ENCODE measurements at places on chromosomes 7 and 10.

DNA sequence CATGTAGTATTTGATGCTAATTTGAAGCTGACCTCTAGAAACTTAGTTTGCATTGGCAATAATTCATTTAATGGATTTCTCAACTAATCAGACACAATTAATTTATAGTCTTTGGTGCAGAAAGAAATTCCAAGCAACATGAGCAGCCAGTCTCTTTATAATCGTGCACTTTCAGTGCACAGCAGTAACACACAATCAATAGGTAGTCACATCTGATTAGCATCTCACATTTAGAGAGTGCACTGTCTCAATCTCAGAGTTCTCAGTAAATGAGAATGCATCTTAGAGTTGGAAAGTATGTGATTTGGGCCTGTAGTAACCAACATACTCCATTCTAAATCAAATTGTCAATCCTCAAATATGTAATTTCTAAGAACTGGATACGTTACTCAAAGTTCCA is 377.6 kb downstream of the POM121L12 start:
- DNase-seq, result no peak

DNA sequence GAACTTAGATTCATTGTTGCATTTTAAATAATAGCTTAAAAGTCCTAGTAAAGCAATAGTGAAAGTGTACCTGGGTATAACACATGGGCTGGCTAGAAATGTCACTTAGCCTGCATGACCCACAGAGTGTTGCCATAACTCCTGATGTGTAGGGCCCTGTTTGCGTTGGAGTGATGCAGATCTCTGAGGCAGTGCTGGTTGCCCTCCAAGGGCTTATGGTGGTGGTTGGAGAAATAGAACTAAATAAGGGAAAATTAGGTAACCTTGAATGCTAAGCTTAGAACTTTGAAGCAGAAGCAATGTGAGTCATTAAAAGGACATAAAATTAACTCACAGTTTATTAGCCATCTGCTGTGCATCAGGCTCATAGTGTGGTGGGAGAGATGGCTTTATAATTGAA is 105.7 kb downstream of the CCNY start:
- DNase-seq, result no peak

DNA sequence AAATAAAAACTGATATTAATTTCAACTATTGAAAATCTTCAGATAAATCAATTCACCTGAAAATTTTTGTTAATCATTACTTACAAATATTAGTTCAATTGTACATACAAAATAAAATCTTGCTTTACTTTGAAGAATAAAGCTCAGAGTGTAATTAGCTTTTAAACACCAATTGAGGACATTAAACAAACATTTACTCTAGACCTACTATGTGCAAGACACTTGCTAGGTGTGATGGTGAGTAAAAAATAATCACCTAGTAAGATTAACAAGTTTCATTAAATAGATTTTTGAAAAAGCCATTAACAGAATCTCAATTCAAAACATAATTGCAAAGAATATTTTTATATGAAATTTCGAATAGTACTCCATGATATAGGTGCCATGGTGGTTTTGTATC is 3.9 kb upstream of the MLLT10 start:
- DNase-seq, result no peak

GRCh38 chr10:94308866-94309265 is 53.9 kb downstream of the NOC3L start:
- no peak for DNase-seq

DNA sequence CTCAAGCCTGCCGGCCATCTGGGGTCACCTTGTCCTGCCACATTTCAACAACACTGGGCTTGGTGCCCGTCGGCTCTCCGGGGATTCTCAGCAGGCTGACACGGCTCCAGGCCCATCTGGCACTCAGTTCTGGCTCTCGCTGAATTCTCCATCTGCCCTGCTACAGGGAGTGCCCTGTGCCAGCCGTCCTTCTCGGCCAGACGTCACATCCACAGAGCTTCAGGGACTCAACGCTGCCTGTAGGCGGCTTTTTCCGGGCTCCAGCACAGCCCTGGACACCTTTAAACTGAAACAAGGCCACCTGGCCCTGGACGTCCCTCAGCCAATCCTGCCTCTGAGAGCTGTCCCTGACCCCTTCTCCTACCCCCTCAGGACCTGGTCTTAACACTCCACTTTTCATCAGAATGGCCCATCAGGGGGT is 43.0 kb downstream of the TMEM130 start:
- DNase-seq, result peak; percentile 18

- no peak for DNase-seq
Measured at GRCh38 chr10:69730251-69731156, 71.2 kb upstream of the COL13A1 start.

DNA sequence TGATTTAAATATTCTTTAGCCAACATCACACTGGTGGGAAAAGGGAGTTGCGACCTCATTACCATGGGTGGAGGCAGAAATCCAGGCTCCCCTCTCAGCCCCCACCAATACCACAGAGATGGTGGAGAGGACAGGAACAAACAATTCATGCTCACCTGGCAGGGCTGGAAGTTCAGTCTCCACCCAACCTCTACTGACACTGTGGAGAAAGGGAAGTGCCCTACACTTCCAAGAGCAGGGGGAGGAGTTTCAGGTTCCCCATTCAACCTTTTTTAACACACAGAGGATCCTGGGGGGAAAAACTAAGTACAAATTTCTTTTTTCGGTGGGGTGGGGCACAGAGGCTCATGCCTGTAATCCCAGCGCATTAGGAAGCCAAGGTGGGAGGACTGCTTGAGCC is 210.1 kb upstream of the KCTD7 start:
- DNase-seq, result peak; percentile 40

DNA sequence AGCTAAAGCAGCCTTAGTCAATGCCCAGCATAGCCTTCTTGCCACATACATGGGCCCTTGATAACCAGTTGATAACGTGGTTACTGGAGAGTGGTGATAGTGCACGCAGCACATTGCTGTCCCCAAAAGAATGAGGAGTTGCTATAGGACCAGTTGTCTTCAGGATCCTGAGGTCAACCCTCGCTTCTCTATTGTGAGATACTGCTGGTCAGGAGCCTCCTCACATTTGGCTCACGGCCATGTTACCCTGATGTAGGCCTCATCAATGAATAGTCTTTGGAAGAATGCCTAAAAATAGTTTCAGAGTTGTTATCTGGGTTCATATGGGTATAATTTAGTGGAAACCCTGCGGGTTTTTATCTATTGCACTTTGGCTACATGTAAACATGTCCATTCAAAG is 230.7 kb downstream of the VTI1A start:
- no peak for DNase-seq

- DNase-seq, result no peak
Measured at GRCh38 chr7:134744569-134744968, 34.9 kb upstream of the CALD1 start.

DNA sequence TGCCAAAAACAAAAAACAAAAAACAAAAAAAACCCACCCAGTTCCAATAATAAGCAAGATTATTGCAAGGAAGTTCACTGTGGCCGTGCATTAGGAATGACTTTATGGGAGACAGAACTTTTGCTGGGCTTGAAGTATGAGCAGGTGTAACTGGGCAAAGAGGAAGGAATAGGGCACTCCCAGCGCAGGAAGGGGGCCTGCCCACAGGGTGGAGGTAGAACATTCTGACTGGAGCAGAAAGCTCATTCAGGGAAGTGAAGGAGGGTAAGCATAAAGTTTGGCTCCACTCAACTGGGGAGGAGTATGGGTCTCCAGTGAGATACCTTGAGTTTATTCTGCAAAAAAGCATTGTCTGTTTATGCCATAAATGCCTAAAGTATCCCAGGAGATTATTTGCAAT is 42.1 kb upstream of the WIPF3 start:
- no peak for DNase-seq

DNA sequence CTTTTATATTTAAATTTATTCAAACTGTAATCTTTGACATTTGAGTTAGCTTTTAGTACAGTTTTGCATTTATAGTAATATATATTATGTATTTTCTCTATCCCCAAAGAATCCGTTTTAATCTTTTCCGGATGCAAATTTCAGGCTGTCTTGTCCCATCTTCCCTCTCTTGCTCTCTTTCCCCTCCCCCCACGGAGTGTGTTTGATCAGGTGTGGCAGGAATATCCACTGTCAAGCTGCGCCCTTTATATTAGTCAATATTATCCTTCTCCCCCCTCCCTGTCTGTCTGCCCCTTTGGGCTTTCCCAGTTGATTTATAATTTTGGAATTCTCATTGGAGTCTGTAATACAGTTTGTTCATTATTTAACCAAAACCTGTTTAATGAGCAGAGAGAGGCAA is 19.0 kb downstream of the GBF1 start:
- no peak for DNase-seq

DNA sequence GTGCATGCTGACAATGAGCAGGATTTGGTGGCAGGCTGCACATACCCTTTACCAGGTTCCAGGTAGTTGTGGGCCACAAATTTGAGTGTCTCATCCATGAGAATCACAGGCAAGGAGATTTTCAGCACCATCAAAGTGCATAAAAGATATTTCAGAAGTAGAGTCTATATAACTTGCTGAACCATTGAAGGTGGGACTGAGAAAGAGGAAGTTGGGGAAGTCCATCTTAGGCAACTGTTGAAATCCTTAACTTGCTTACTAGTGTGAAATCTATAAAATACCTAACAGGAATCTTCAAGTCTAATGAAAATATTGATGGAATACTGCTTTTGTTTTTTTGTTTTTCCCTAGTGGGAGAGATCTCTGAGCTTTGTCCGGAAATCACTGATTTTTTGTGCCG is 325.1 kb upstream of the PLXDC2 start:
- no peak for DNase-seq

GRCh38 chr10:74071157-74071556 is 73.2 kb downstream of the VCL start:
- DNase-seq, result no peak

GRCh38 chr10:123972481-123973401 is 81.1 kb upstream of the CPXM2 start:
- DNase-seq, result no peak

- no peak for DNase-seq
Measured at GRCh38 chr10:61992671-61993668, 91.5 kb downstream of the ARID5B start.

DNA sequence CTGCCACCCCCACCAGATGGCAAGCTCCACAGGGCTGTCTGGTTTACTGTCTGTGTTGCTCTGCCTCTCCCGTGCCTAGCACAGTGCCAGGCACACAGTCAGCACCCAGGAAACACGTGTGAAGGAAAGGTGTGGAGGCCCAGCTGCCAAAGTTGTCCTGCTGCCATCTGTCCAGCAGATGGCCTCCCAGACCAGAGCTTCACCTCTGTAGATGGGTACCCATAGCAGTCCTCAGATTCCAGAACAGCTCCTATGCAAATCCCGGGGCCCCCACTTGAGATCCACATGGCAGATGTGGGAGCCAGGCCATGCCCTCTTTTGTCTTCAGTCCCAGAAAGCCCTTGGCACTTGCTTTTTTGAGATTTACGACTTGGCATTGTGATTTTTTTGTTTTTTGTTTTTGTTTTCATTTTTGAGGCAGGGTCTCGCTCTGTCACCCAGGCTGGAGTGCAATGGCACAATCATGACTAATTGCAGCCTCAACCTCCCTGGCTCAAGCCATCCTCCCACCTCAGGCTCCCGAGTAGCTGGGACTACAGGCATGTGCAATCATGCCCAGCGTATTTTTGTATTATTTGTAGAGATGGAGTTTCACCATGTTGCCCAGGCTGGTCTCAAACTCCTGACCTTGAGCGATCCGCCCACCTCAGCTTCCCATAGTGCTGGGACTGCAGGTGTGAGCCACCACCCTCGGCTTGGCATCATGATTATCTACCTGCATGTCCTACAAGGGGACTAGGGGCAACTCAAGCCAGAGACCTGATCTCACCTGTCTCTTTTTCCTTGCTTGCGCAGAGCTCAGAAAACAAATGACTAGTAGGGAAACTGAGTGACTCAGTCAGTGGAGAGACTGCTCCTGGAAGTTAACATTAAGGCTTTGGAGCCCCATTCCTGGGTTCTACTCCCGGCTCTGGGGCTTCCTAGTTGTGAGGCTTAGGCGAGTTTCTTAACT is 16.9 kb upstream of the PALD1 start:
- no peak for DNase-seq

DNA sequence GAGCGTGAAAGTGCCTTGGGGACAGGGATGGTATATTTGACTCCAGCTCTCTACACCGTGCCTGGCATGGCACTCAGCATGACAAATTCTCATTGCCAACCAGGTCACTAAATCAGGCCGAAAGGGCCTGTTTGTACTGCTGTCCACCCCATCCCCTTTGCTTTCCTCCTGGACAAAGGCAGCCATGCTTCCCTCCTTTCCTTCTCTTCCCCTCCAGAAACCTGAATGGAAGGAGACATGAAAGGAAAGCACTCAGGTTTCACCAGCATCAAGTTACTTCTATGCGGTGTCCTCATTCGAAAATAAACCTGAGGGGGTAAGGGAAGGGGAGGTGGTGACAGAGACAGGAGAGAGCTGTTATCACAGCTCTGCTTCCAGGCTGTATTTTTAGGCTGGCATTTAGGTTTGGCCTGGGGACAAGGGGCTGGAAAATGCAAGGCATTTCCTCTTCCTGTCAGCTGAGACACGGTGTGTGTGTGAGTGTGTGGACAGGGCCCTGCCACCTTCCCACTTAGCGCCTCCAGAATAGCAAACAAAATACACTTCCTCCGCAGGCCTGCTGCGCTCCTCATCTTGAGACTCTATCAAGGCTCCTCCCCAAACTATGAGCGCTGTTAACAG is 79.9 kb upstream of the COL13A1 start:
- peak; percentile 12 for DNase-seq

GRCh38 chr10:26689399-26689798 is 8.1 kb upstream of the PDSS1 start:
- no peak for DNase-seq

DNA sequence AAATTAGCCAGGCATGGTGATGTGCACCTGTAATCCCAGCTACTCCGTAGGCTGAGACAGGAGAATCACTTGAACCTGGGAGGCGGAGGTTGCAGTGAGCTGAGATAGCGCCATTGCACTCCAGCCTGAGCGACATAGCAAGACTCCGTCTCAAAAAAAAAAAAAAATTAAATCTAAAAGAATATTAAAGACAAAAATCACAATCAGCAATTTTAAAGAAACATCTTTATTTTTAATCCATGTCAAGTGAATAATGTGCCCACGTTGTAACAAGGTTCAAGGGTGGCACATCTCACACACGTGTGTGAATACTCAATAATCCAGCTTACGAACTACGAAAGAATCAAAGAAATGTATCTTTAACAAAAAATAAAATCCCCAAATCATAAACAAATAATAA is 23.0 kb downstream of the SLC37A3 start:
- DNase-seq, result no peak

DNA sequence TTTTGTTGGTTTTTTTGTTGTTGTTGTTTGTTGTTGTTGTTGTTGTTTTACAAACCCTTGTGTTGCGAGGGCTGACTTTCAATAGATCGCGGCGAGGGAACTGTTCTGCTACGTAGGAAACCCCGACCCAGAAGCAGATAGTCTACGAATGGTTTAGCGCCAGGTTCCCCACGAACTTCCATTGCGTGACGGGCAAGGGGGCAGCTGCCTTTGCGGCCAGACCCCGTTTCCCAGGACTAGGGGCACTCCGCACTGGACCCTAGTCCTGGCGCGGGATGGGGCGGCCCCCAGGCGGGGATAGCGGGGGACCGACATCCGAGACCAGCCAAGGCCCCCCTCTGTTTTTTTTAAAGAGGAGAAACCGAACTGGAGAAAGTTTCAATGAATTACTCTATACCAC is 119.6 kb downstream of the LRRTM3 start:
- no peak for DNase-seq
